ENCODE measurements at places on chromosomes 1 and 21.

DNA sequence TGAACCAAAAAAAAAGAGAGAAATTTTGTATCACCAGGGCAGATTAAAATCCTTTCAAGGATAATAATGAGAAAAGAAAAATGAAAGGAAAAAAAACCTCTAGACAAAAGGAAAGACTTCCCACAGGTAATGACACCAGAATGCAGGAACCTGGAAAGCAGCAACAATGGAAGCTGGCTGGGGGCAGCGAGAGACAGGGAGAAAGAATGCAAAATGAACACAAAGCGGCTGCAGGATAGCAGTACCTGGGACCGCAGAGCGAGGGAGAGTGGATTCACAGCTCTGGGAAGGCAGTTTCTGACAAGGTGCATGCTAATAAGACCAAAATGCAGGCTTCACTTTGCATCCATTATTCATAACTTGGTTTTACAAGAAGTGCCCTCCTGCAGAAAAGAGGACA, 349.0 kb downstream of the SIPA1L2 start:
- no peak for DNase-seq

DNA sequence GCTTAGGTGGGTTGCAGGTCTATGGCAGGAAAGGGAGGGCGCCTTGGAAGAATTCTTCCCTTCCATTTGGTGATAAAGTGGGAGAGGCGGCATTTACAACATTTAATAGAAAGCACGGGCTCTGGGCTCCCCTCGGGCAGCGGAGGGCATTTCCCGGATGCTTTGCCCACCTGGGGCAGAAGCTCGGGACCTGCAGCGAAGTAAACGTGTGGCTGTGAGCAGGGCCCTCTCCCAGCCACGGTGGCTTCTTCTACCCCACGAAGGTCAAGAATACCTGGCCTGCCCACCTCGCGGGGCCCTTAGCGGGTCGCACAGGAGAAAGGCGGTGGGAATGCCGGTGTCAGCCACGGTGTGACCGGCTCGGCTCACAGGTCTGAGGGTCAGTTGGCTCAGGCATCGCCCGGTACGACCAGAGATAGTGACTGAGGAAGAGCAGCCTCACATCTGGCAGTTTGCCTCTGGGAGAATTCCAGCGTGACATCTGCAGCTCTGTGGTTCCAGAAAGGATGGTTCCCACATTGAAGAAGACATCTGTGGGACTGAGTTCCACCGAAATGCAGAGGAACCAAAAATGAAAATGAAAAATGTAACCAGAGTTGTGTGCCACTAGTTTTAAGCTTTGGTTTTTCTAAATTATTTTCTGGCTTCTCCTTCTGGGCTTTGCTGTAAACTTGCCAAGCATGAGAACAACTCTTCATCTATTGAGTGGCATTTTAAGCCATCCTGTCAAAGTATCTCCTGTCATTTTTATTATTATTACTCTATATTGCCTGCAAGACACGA, 720 bp upstream of the F3 start:
- no peak for DNase-seq

DNA sequence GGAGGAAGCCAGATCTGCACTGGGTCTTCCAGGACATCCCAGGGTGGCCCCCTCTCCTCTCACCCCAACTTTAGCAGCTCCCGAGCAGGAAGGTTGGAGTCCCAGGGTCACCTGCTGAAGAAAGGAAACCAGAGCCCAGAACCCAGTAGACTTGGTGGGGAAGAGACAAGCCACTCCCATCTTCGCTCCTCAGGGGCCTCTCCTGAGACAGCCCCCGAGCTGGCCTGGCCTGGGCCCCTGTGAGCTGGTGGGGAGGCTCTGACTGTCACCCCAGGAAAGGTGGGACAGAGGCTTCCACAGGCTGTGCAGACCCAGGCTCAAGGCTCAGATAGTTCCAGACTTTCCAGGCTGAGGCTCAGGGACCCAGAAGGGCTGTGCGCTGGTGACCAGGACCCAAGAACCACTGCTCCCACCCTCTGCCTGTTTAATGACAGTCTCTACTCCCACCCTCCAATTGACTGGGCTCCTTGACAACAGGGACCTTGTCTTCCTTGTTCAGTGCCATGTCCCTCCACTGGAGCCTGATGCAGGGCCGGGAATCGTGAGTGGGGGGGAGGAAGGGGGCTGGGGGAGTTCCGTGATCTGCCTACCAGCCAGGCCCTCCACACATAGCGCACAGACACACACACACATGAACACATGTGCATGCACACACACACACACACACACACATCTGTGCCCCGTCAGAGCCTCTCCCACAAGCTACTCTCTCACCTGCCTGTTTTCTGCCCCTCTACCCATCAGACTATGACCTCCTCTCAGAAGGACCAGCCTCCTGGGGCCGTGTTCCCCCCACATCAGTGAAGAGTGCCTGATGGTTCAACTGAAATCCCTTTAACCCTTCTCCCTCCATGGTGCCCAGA, 401.2 kb downstream of the MATN1 start:
- no peak for DNase-seq

DNA sequence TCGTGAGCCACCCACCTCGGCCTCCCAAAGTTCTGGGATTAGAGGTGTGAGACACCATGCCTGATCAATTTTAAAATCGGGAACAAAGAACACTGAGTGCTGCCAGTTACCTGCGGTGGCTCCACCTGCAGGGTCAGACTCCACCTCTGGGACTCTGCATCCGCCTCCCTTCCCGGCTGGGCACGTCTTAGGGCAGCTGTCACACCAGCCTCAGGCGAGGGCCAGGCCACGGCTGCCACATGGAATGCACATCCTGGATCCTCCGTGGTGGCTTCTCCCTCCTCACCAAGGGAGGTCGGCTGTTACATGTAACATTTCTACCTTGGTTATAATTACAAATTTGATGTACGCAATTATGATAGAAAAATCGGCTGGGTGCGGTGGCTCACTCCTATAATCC, 5.9 kb upstream of the MXRA8 start:
- no peak for DNase-seq

DNA sequence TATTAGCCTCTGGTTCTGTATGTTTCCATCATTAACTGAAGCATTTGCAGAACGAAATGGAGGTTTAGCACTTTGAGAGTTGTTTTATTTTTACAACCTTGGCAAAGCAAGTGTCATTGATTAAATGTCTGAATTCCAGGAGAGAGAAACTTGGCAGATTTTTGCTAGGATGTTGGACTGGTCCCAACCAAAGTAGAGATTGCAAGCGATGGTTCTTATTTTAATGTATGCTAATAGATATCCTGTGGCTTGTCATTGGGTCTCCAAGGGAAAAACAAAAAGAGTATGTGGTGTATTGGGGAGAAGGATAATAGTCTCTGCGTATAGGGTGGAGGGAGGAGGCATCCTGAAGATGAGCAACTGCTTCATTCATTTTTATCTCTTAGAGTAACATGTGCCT, 457.2 kb upstream of the RUNX1 start:
- no peak for DNase-seq

DNA sequence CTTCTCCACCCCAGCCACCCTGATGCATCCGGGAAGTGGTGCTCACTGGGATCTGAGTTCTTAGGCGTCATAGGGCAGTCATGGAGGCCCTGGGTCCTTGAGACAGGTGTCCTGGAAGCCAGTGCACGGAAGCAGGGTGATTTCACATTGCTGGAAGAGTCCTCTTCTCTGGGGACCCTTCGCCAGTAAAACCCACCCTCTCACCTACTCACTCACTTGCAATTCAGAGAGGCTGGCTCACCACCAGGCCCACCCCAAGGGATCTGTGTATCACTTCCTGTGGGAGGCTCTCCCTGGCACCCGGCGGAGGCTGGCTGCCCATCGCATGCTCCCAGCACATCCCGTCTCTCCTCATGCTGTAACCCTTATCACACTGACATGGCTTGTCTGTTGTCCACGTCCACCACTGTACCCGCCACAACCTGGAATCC, 40.2 kb upstream of the EPS8L3 start:
- no peak for DNase-seq

DNA sequence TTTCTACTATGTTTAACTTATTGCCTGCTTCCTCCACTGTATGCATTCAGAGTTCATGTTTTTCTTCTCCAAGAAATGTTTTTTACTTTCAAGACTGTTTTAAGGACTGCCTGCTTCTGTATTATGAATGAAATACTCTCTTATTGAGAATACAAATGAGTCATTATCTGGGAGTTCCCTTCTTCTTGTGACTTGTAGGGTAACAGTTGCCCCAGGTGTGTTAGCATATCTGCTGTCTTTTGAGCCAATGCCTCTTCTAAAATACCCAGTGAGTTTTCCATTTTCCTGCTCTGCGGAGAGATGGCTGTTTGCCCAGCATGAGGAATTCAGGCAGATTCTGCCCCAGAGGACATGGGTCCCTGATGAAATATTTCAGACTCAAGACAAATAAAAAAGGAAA, 34.1 kb upstream of the ST6GALNAC5 start:
- DNase-seq = no peak

DNA sequence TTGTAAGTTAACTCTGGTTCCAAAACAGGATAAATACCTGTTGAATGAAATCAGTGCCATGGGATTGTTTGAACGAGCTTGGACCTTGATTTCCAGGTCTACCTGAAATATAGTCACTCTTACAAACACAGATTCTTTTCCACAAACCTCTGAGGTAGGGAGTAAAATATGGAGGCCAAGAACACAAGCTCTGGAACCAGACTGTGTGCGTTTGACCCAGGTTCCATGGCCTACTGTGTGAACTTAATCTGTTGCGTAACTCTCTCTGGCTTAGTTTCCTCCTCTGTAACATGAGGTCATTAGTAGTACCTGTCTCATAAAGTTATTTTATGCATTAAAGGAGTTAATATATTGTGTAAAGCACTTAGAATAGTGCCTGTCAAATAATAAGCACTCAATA, 25.1 kb downstream of the DENND2D start:
- DNase-seq = no peak

- DNase-seq = no peak
These were observed 145.8 kb upstream of the ZNF648 start for GRCh38 chr1:182207300-182207699.

- DNase-seq = no peak
These were observed 65.4 kb upstream of the TLR5 start for GRCh38 chr1:223208164-223209076.
